ENCODE measurements at places on chromosomes 16 and 17.

DNA sequence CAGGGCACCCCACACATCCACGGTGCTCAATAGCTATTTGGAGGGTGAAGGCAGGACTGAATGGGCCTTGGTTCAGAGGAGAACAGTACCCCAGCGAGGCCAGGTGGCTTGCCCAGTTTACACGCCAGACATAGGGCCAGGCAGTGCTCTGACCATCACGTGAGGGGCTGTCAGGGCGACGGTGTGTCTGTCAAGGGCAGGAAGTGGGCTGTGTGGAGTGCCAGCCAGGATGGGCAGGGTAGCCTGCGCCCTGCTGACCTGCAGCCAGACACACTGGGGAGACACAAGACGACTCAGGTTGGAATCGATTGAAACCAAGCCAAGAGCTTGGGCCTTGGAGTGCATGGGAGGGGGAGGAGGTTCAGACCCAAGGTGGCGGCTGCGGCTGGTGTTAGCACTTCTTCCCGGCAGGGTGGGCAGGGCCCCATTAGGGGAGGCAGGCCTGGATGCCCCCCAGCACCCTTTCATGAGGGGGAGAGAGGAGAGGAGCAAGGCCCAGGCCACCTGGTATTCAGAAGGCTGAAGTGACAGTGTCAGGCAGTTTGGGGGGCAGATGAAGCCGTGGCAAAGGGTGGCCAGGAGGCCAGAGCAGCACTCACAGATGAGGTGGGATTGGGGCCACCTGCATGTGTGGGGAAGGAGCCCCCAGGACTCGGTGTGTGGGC is 68.2 kb downstream of the SREBF1 start:
- no peak for DNase-seq

DNA sequence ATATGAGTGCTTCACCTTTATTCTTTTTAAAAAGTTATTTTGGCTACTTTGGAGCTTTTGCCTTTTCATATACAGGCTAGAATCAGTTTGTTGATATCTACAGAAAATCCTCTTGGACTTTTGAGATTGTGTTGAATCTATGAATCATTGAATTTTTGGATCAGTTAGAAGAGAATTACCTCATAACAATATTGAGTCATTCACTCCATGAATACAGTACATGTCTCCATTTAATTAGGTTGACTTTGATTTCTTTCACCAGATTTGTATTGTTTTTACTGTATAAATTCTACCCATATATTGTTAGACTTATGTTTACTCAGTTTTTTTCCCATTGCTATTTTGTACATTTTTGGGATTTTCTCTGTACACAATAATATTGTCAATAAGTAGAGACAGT is 54.4 kb downstream of the TAOK1 start:
- no peak for DNase-seq

- DNase-seq, result peak; percentile 48
Measured at GRCh38 chr16:14249291-14250032, 178.3 kb downstream of the MRTFB start.

GRCh38 chr17:45660474-45660873 is 123.6 kb upstream of the CRHR1 start:
- no peak for DNase-seq

GRCh38 chr16:80319181-80319580 is 221.6 kb upstream of the DYNLRB2 start:
- no peak for DNase-seq

DNA sequence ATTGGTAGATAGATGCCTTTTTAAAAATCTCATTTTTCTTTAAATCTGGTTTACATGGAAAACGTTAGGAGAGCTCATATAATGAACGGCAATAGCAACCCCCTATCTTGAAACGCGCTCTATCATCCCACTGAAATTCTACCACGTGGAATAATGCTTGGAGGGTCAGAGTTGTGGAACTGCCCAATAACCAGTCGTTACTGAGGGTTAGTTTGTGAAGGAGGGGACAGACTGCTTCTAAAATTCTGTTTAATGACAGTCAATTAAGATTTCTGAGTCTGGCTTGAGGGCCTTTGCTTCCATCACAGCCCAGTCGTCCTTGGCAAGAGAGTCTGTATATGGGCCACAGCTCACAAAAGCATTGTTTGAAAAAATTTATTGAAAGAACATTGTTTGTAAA is 482 bp downstream of the IRF8 start:
- DNase-seq, result no peak

DNA sequence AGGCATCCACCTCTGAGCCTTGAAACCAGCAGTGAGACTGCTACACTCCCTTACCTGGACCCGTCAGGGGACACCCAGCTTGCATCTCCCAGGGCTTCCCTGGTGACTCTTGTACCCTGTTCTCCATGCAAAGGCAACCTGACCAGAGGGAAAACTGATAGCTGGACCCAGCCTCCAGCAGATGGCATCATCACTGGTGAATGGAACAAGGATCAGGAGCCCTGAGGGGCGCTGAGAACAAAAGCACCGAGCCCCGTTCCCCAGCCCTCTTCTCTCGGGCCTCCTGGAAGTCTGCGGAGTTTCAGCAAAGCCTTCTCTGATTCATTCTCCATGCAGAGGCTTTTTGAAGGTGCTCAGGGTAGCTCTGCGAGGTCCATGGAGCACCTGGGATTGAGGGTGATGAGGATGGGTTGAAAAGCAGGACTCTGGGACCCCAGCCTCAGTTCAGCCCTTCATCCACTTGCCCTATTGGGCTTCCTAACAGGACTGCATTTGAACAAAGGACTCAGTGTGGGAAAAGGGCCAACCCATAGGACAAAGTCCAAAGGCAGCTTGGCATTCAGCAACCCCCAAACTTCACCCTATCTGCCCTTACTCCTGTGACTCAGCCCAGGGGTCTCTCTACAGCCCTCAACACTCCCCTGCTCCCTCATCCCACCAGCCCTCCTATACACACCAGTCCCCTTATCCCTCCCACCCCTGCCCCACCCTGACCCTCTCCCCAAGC is 45.0 kb upstream of the LHX1 start:
- DNase-seq, result no peak

GRCh38 chr16:49456763-49457162 is 83.2 kb downstream of the C16orf78 start:
- DNase-seq, result no peak

- no peak for DNase-seq
Measured at GRCh38 chr16:10584981-10585438, 4.6 kb upstream of the EMP2 start.

Data from activated CD4-positive, alpha-beta T cell treated with anti-CD3 and anti-CD28 coated beads, Interleukin-2, amount 50 U/mL, for 4 hours (primary cell).